HT-29 (cell line): ENCODE measurements at places on chromosomes 3 and 15. TPM values are rescaled to one million over a fixed set of nuclear protein-coding genes. Genes with fewer than 3 reads are reported as not detected.

The C3orf22 gene
- not detected in 2 replicates for total RNA-seq

The GOLGA8T gene
- total RNA-seq, result not detected in 2 replicates

The CDHR4 gene
- 0.15 and 0.34 TPM in 2 replicates for total RNA-seq

The C3orf20 gene
- total RNA-seq, result not detected in 2 replicates

The SAMD7 gene
- total RNA-seq, result not detected in 2 replicates

The PRR20G gene
- total RNA-seq, result not detected in 2 replicates

The FAM227B gene
- 0.18 TPM in 1 of 2 replicates, not detected in the other for total RNA-seq

The CAND2 gene
- not detected in 2 replicates for total RNA-seq

The FANCD2 gene
- 13.0 and 14.5 TPM in 2 replicates for total RNA-seq

The IL20RB gene
- 3.4 and 4.9 TPM in 2 replicates for total RNA-seq

The RASGRP1 gene
- total RNA-seq, result 0.08 and 1.3 TPM in 2 replicates

The ADIPOQ gene
- not detected in 2 replicates for total RNA-seq

The GOLGA8N gene
- total RNA-seq, result not detected in 2 replicates

The ATP6V1A gene
- 43.0 and 43.7 TPM in 2 replicates for total RNA-seq

The SKOR1 gene
- total RNA-seq, result 0.15 and 0.18 TPM in 2 replicates

The TERC gene
- 748 and 829 TPM in 2 replicates for total RNA-seq

The AADACL2 gene
- total RNA-seq, result not detected in 2 replicates

The NPAP1 gene
- not detected in 2 replicates for total RNA-seq

The ITIH1 gene
- total RNA-seq, result 0.08 TPM in 1 of 2 replicates, not detected in the other

The TRIP4 gene
- 5.4 and 6.1 TPM in 2 replicates for total RNA-seq

The NXPE3 gene
- 1.5 and 3.3 TPM in 2 replicates for total RNA-seq

The CCR9 gene
- not detected in 2 replicates for total RNA-seq

The CLCN2 gene
- 59.4 and 64.0 TPM in 2 replicates for total RNA-seq

The FGF12 gene
- total RNA-seq, result not detected in 2 replicates

The C15orf62 gene
- total RNA-seq, result 8.4 and 12.0 TPM in 2 replicates

The CD200 gene
- total RNA-seq, result 0.39 and 0.71 TPM in 2 replicates

The GATA2 gene
- total RNA-seq, result 114 and 123 TPM in 2 replicates

The KLHL6 gene
- total RNA-seq, result not detected in 2 replicates

The LRRC2 gene
- 0.52 and 0.84 TPM in 2 replicates for total RNA-seq

The CFAP92 gene
- total RNA-seq, result 0.13 and 0.74 TPM in 2 replicates

The CAV3 gene
- total RNA-seq, result not detected in 2 replicates

The C3orf52 gene
- total RNA-seq, result 14.5 and 17.5 TPM in 2 replicates

The PLA2G4F gene
- total RNA-seq, result 11.4 and 11.7 TPM in 2 replicates

The TNFAIP8L3 gene
- total RNA-seq, result 1.1 and 3.6 TPM in 2 replicates

The LRRIQ4 gene
- not detected in 2 replicates for total RNA-seq

The LAMB2 gene
- total RNA-seq, result 49.5 and 56.8 TPM in 2 replicates

The PPIP5K1 gene
- 51.8 and 62.5 TPM in 2 replicates for total RNA-seq

The IGSF10 gene
- total RNA-seq, result 0.70 and 2.2 TPM in 2 replicates

The TBC1D2B gene
- 20.4 and 25.1 TPM in 2 replicates for total RNA-seq

The GPR62 gene
- not detected in 2 replicates for total RNA-seq

The GOLGA6L1 gene
- total RNA-seq, result not detected in 2 replicates

The GOLGA8O gene
- not detected in 2 replicates for total RNA-seq

The PTPRG gene
- total RNA-seq, result not detected in 2 replicates

The CCR4 gene
- not detected in 2 replicates for total RNA-seq

The TFRC gene
- 234 and 253 TPM in 2 replicates for total RNA-seq

The TJP1 gene
- 58.8 and 61.6 TPM in 2 replicates for total RNA-seq

The OIP5 gene
- total RNA-seq, result 40.2 and 46.1 TPM in 2 replicates

The HOMER2 gene
- total RNA-seq, result 1.3 and 1.8 TPM in 2 replicates

The SNTN gene
- total RNA-seq, result not detected in 2 replicates

The DCP1A gene
- 7.3 and 9.4 TPM in 2 replicates for total RNA-seq

The GOLGA6A gene
- not detected in 2 replicates for total RNA-seq

The DCLK3 gene
- total RNA-seq, result not detected in 2 replicates

The GHSR gene
- not detected in 2 replicates for total RNA-seq

The OR5K2 gene
- total RNA-seq, result not detected in 2 replicates

The CA12 gene
- total RNA-seq, result 60.0 and 64.9 TPM in 2 replicates

The ILDR1 gene
- total RNA-seq, result 7.2 and 7.4 TPM in 2 replicates

The DAZL gene
- not detected in 2 replicates for total RNA-seq

The CHRM5 gene
- total RNA-seq, result not detected in 2 replicates

The ZKSCAN7 gene
- not detected in 2 replicates for total RNA-seq

The DUSP7 gene
- total RNA-seq, result 15.7 and 18.5 TPM in 2 replicates
